ENCODE measurements at places on chromosomes 3 and 15.

DNA sequence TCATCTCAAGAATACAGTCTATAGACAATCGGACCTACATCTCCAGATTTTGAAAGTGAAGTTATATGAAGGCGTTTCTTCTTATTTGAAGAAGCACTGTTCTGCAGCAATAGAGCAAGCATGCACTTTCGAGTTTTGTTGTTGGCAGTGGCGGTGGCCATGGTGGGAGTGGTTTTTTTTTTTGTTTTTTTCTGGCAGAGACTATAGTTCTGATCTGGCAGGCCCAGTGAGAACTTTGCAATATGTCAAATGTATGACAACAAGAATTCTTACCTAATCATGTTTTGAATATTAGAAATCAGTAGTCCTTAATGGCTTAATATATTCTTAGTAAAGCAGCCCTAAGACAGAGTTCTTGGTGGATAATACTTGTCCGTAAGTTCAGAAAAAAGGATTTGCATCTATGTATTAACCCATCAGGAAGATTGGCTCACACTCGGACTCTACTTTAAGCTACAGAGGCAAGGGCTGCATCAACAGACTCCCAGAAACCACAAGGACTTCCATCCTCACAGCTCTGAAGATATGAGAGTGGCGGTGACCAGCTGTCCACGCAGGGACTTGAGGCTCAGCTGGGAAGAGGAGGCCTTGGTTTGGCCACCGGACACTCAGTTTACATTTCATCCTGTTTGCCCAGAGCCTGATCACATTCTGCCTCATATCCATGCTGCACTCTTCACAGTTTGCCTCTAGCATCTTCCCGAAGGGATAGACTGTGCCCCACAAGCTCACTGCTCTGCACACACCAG, 124.1 kb upstream of the THBS1 start:
- DNase-seq: no peak

GRCh38 chr3:99686955-99687612, 48.7 kb downstream of the COL8A1 start:
- DNase-seq: peak; percentile 30

DNA sequence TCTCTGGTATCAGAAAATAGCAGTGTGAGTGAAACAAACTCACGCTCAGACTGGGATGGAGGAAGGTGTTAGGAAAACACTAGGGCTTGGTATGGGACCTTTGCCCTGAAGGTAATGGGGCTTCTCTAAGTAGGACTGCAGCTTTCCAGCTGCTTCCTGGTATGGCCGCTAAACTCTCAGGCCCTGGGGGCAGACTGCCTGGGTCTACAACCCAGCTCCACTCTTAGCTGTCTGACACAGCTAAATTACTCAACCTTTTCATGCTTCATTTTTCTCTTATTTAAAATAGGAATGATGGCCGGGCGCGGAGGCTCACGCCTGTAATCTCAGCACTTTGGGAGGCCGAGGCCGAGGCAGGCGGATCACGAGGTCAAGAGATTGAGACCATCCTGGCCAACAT, 5.2 kb upstream of the YEATS2 start:
- DNase-seq: no peak

- DNase-seq: peak; percentile 52
Observed at GRCh38 chr15:78909791-78910228, 35.0 kb downstream of the CTSH start.

GRCh38 chr3:42504334-42505127, 2.1 kb downstream of the VIPR1 start:
- DNase-seq: no peak

DNA sequence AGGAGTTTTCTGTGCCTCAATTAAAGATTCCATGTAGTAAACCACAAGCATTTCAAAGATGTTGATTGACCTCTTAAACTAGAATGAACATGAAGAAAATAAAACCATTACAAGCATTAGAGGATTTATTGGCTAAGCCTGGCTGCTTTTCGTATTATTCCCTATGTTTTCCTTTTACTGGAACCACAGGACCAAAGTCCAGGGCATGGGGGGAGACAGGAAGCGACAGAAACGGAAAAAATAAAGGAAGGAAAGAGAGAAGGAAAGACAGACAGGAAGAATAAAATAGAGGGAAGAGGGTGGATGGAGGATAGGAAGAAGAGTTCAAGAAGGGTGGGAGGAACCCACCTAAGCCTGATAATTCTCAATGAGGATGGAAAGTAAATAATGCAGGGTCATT, 169.9 kb downstream of the SHQ1 start:
- DNase-seq: no peak

DNA sequence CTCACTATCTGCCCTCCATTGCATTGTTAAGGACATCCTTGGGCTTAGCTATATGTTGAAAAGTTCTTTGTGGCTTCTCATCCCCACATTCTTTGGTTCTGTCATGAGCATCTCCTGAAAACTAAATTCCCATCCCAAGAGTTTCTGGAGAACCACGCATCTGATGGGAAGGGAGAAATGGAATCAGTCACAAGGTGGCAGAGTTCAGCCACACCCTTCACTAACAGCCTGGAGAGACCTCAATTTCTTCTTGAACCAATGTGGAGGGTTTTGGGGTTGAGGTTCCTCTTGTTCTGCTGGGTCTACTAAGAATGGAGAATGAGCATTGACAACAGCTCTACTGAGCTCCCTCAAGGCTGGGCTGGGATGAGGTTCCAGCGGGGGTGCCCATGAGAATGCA, 15.6 kb upstream of the MAGEL2 start:
- no peak for DNase-seq

- DNase-seq: no peak
Observed at GRCh38 chr3:99504258-99504657, 134.1 kb upstream of the COL8A1 start.
